Cardiac fibroblast (primary cell): ENCODE measurements at places on chromosomes 1 and 21.

DNA sequence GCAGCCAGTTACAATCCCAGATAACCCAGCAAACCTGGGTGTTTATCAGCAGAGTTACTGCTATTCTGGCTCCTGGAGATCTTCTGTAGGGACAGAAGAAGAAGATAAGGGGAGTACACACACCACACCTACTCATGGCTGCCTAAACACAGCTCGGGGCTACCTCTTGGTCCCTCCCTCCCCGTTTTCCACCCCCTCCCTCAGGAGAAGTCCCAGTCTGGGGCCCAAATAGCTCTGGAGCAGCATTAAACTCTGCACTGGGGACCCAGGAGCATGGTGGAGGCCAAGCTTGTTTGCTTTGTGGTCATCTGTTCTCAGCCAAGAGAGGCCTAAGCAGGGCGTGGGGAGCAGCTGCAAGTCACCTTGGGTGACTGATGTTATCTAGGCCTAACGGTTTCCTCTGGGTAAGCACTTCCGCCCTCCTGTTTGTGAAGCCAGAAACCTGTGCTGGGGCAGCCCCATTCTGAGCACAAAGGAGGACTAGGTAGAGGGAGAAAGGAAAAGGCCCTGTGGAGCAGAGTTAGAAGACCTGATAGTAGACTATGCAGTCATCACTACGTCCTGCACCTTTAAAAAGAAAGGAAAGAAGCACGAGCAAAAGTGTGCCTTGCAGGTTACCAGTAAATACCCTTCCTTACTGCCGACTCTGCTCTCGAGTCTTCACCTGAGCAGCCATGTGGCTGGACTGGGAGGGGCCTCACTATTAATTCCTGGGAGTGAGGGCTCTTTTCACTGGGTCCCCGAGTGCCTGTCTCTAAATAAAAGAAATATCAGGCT lies 2.0 kb upstream of the RCSD1 start:
- DNase-seq, result no peak

GRCh38 chr21:44495611-44496563 lies 40.6 kb downstream of the LRRC3 start:
- no peak for DNase-seq

DNA sequence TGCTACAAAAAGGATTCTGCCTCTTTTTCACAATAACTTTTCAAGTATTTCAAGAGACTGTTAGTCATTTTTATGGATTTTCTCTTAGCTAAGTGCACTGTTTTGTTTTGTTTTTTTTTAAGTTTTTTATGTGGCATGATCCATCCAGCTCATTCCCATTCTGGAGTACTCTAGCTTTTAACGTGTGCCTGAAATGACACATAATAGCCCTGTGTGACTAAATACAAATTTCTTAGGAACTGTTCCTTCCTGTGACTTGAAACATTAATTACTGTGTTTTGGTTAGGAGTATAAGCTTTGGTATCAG lies 143.9 kb downstream of the HS2ST1 start:
- DNase-seq, result no peak

GRCh38 chr1:48202030-48202752 lies 20.3 kb upstream of the SLC5A9 start:
- peak; percentile 97 for DNase-seq

DNA sequence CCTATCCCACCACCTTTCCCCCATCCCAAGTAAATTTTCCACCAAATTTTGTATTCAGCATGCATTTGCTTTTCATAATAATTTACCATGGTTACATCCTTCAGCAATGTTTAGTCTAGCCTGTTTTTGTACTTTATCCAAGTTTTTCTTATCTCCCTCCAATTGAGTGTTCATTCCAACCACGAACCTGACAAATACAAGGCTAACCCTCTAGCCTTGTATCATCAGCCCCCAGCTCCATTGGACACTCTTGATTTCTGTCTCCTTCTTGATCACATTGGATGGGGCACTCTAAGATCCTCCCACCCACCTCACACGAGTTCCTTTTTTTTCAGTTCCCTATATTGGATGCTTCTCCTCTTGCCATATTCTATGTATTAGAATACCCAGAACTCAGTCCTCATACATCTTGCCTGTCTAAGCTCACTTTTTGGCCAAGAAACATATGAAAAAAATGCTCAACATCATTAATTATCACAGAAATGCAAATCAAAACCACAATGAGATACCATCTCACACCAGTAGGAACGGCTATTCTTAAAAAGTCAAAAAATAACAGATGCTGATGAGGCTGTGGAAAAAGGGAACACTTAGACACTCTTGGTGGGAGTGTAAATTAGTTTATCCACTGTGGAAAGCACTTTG lies 40.5 kb upstream of the SLC35F3 start:
- no peak for DNase-seq

DNA sequence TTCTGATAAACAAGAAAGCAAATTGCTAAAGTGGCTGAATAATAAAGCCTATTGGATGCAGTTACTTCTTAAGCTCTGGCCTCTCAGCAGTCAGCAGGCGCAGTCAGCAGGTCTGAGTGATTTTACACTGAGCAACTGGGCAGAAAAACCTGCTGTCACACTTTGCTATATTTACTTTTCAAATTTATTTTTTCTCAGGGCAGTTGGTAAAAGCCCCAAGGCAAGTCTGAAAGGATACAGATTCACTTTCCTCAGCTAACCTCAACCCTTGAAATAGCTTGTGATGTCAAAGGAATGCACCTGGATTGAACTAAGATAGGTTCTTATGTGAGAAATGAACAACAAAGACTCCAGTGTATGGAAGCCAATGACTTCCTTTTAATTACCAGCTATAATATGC lies 34.0 kb downstream of the ATP5PF start:
- no peak for DNase-seq

DNA sequence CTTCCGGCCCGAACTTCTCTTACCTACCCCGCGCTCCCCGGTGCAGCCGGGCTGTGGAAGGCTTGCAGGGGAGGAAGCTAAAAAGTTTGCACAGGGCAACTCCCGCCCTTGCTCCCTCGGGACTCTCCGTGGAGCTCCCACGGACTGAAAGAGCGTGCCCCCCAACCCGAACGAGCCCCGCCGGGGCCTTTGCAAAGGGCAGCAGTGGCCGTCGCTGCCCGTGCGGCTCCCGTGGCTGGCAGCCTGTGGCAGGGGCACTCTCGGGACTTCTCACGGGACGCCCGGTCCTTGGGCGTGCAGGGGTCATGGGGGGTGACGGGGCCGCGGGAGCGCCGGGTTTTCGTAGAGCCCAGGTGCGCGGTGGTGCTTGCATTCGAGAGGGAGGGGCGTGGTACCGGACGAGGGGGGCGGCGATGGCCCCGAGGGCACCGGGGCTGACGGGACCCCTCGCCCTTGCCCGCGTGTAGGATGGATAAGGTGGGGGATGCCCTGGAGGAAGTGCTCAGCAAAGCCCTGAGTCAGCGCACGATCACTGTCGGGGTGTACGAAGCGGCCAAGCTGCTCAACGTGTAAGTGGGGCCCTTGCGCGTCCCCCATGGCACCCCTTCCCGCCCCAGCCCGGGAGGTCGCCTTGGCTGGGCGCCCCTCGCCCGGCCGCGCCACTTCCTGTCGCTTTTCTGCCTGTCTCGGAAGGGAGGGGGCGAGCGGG lies 711 bp downstream of the GADD45A start:
- DNase-seq, result peak; percentile 62

GRCh38 chr1:84350550-84350949 lies 47.7 kb upstream of the DNASE2B start:
- DNase-seq, result no peak

- peak; percentile 97 for DNase-seq
Measured at GRCh38 chr1:153565529-153566374, at the start of gene S100A2. S100A2 (minus strand) TSS chr1:153565844; CDS start chr1:153563877, 1,967 bp downstream.

DNA sequence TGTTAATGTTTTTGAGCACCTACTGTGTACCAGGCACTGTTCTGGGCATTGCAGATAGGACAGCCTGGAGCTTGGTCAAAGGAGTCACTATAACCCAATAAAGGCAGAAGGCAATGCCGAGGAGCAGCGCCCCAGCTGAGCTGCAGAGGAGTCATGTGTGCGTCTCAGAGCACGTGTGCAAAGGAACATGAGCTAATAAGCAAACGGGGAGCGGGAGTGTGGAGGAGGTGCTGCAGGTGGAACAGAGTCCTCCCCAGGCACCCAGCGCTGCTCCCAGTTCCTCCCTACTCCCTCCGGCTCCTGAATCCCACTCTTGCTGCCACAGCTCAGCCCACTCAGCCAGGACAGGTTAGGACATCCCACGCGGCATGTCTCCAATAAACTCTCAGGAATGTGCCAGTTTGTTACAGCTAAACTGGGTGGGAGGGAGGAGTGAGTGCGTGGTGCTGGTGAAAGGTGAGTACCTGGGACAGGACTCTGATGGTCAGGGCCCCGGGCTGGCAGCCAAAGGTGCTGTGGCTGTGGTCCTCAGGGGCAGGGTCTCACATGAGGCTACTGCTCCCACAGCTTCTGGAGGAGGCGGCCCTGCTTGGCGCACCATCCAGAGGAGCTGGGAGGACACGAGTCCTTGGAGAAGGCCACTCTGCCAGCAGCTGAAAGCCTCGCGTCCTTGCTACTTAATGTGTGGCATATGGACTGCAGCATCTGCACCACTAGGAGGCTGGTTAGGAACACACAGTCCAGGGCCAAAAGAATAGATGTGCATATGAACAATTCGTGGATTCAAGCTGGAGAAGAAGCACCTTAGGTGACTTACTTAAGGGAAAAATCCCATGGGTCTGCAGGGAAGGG lies 52.3 kb downstream of the GRIK3 start:
- no peak for DNase-seq

DNA sequence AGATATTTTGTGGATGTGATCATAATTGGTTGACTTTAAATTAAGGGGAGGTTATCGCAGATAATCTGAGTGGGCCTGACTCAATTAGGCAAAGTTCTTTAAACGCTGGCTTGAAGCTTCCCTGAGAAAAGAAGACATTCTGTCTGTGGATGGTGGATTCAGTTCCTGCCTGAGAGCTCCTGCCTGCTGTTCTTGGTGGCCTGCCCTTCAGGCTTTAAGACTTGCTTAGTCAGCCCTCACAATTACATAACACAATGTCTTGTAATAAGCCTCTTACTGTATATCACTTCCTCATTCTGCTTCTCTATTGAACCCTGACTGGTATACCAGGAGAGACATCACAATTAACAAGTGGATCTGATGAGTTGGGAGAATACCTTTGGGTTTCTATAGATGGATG lies 50.2 kb downstream of the KCNJ6 start:
- DNase-seq, result peak; percentile 57

DNA sequence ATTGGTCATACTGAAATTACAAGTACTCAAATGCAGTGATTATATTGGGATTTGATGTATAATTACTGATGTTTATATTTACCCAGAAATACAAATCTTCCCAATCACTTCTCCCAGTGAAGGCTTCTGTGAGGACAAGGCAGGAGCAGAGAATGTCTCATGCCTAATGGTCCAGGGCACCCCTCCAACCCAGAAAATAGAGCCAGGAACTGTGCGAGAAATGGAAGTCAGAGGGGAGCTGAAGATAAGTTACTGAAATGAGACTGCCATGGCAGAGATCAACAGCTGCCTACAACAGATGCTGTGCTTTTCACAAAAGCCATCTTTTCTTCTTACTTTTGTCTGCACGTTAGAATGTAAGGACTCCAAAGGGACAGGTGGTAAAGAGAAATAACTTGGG lies 171.2 kb downstream of the TTLL7 start:
- no peak for DNase-seq

GRCh38 chr21:20639026-20639425 lies 359.2 kb upstream of the NCAM2 start:
- DNase-seq, result peak; percentile 5

DNA sequence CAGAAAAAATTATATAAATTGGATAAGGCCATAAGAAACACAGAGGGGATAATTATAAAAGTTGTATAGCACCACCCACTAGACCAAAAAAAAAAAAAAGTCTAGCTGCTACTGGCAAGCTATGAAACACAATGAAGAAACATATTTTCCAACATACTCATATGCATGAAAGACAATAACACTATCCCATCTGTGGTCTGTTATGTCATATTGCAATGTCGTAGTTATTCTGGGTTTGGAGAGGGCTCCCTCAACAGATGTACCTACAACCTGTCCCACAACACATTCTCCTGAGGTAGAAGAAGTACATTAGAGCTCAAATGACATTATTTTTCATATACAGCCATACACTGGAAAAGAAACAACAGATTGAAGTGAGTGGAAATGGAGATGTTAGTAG lies 517.6 kb upstream of the ADGRL4 start:
- peak; percentile 55 for DNase-seq

GRCh38 chr1:116852910-116853309 lies 56.8 kb upstream of the PTGFRN start:
- DNase-seq, result no peak

DNA sequence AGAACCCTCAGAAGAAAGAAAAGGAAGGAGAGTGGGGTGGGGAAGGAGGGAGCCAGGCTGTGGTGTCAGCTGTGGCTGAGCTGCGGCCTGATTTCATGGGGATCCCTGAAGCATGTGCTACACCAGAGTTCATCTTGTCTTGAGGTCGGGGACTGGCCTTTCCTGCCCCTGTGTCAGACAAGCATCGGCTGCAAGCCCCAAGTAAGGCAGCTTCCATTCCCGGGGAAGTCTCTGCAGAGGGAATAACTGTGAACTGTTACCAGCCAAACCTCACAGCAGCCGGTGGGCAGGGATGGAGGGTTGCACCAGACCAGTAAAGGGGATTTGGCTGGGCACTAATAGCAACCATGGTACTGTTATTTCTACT lies 35.7 kb upstream of the BTG2 start:
- no peak for DNase-seq

- no peak for DNase-seq
Measured at GRCh38 chr1:98480271-98480670, 181.2 kb upstream of the SNX7 start.

DNA sequence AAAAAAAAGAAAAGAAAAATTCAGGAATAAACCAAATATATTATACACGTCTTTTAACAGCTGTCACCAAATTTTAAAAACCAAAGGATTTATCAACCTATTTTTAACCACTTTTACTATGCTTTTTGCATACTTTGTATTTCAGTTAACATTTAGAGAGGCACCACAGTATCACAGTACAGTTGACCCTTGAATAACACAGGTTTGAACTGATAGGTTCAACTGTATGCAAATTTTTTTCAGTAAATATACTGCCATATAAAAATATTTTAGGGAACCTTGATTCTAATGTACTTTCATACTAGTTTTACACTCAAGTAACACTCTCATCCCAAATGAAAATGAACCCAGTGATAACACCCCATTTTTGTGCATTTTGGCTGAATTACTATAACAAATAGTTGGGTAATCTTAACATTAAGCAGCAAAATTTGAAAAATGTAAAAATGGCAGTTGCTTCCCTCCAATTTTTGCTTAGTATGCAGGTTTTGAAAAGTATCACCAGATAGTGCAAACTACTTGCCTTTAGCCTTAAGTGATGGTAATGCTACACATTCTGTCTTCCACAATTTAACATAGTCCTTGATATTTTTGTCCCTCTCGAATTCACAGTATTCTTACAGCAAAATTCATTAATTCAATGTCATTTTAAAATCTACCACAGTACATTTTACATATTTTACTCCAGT lies 10.8 kb upstream of the ADCY10 start:
- DNase-seq, result no peak

DNA sequence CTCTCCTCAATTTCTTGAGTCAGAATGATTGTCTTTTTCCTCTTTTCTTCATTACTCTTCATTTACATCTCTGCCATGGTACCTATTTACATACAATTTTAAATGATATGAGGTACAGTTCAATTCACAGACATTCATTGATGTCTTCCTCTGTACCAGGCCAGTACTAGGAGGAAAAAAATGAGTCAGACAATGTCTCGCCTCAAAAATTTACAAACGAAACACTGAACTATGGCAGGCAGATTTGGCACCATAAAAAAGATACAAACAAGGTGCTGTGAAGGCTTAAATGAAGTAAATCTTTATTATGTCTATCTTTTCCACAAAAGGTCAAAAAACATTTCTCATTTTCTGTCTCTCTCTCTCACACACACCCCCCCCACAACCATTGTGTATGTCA lies 71.0 kb downstream of the RGS13 start:
- no peak for DNase-seq

- DNase-seq, result peak; percentile 22
Measured at GRCh38 chr1:57218487-57219079, 205.3 kb downstream of the DAB1 start.
